ENCODE measurements at places on chromosomes 16 and 17. TPM values are rescaled to one million over a fixed set of nuclear protein-coding genes. Genes with fewer than 3 reads are reported as not detected.

The CDR2L gene
- total RNA-seq, result 83.8 TPM

DNA sequence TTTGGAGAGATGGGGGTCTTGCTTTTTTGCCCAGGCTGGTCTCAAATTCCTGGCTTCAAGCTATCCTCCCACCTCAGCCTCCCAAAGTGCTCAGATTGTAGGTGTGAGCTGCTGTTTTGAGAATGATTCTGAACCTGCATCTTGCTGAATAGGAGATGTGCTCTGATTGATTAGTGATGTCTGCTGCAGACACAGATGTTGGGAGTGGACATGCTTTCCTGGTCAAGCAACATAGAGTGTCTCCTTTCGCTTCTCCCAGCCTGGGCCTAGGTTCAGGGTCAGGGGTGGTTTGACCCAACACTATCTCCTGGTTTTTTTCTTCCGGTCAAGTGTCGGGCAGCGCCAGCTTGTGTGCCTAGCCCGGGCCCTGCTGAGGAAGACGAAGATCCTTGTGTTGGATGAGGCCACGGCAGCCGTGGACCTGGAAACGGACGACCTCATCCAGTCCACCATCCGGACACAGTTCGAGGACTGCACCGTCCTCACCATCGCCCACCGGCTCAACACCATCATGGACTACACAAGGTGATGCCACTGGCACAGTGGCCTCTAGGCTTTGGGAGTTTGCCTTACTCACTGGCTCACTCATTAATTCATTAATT, 85.2 kb downstream of the ABCC6 start:
- no peak for DNase-seq

DNA sequence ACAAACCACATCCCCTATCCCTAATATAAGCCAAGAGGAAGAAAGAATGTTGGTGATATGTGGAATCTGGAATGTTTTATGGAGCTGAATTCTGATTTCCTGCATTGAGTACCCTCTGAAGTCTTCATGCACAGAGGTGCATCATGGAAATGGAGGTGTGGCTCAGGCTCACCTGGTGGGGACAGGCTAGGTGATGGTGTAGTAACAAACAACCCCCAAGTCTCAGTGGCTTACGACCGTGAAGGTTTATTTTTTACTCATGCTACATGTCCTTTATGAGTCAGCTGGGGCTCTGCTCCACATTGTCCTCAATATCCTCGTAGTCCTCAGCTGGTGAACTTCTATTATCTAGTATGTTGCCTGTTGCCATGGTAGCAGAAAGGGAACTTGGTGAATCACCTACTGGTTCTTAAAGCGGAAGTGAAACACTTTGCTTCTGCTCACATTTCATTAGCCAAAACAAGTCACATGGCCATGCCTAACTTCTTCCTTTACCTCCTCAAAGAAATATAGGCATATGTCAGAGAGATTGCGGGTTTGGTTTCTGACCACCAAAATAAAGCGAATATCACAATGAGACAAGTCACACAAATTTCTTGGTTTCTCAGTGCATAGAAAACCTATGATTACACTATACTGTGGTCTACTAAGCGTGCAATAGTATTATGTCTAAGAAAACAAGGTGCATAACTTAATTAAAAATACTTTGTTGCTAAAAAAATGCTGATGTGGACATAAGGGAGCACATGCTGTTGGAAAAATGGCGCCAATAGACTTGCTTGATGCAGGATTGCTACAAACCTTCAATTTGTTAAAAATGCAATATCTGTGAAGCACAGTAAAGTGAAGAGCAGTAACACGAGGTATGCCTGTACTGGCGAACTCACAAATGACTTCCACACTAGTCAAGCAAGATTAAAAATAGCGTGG, at the start of gene PMFBP1:
Gene PMFBP1, minus strand, starts transcription at position 51 of the 930 bp plus-strand sequence. CDS start 947 bp downstream, outside the sequence.
- peak; percentile 69 for DNase-seq

DNA sequence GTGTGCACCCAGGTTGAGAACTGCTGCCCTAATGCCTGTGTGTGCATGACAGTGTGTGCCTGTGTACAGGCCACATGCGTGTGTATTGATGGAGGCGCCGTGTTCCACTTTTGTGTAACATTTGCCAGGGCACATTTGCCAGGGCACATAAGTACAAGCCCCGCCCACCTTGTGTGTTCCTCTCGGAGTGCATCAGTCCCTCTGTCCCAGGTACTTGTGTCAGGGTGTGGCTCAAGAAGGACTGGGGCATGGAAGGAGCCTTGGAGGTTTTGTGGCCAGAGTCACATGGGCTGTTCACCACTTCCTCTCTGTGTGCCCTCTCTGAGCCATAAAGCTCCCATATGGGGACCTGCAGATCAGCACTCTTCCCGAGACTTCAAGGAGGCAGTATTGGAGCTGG, 73.9 kb downstream of the MRM1 start:
- no peak for DNase-seq

DNA sequence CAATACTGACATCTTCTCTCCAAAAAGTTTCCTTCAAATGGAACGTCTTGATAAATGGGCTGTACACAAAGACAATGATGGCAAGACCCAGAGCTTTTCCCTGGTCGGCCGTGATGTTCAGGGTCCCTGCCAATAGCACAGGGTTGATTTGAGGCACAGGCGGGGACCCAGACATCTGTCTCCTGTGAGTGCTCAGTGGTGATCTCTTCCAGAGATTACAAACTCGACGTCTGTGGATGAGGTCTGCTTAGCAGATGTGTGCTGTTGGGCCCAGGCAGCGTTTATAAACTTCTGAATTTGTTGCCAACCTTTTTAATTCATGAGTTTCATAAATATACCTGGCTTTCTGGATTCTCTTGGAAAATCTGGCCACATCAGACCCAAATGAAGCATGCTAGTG, 14.9 kb downstream of the CPPED1 start:
- DNase-seq, result no peak

GRCh38 chr17:27879987-27880608, 13.1 kb downstream of the LYRM9 start:
- DNase-seq, result peak; percentile 72

- DNase-seq, result no peak
Observed at GRCh38 chr17:77531641-77532040, 390.9 kb downstream of the SEC14L1 start.

- DNase-seq, result no peak
Observed at GRCh38 chr16:49078104-49078503, 203.5 kb downstream of the CBLN1 start.

DNA sequence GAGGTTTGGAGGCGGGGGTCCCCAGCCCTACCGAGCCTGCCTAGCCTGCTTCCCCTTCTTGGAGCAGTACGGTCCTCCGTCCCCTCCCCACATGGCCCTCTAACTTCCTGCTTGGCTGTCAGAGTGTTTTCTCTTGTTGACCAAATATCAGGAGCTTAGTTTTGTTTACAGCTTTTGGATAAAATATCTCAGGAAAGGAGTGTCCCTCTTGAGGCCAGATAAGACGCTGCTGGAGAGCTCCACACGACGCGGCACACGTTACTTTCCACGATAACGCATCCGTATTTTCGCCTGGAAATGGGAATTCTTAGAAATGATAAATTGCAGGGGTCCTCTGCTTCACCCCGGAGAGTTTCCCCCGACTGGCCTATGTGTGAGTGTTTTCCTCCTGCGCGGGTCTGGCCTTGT, 182.9 kb downstream of the MAF start:
- DNase-seq, result no peak

GRCh38 chr17:17041018-17041521, 1.2 kb upstream of the MPRIP start:
- no peak for DNase-seq

GRCh38 chr17:76036497-76037261, 9.6 kb upstream of the EVPL start:
- peak; percentile 66 for DNase-seq

The KRTAP3-1 gene
- not detected for total RNA-seq

- no peak for DNase-seq
Observed at GRCh38 chr17:58338841-58339754, 10.5 kb upstream of the TSPOAP1 start.

The AANAT gene
- not detected for total RNA-seq

GRCh38 chr17:72862276-72862999, 230.1 kb downstream of the SLC39A11 start:
- no peak for DNase-seq

DNA sequence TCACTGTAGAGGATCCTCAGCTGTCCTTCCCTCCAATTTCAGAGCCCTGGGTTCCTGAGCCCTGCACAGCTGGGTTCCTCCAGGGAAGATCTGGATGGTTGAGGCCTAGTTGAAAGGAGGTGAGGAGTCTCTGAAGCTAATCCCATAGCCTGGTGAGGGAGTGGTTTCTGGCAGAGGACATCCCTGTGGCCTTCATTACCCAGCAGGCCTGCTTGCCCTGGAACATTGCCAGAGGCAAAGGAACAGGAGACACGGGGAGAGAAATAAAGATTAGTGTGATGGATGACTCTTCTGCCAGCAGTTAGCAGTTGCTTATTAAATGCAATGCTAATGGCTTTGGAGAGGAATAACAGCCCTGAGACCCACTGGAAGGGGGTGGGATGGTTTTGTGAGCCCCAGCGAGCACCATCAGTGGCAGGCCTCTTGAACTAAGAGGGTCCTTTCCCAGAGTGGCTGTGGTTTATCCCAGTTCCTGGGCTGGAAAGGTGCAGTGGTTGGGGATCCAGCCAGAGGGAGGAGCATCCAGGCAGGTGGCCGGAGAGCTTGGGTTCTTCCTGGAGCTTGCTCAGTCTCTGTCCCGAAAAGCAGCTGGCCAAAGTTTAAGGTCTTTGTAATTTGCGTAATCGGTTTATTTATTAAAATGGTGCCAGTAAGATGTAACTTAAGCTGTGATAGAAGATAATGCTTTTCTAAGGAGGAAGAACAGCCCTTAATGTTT, 209.7 kb downstream of the CCDC182 start:
- DNase-seq, result peak; percentile 60

DNA sequence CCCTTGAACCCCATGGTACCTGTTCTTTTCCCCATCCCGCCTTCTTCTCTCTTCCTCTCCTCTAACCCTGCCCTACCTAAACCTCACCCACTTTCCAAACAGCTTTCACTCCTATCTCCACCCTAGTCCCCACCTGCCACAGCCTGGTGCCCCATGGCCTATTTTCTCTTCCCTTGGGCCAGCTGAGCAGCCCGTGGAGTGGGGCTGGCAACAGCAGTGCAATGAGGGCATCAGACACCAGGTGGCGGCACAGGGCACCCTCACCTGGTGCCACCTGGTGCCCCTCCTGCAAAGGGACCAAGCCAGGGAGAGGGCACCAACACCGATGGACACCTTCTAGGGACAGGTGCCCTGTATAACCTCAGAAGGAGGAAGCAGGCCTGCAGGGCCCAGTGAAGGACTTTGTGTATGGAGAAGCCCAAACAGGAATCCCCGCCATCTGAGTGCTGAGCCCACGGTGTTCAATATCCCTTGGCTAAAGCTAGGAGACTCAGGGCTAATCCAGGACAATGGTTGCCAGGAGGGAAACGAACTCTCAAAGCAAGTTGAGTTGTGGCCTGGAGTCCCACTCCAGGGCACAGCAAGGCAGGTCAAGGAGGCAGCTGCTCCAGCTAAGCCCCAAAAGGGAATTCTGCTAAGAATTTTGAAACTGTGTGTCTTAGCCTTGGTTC, 4.0 kb upstream of the ABCC3 start:
- DNase-seq, result peak; percentile 80

The SLC25A10 gene
- total RNA-seq, result 34.1 TPM

- DNase-seq, result no peak
Observed at GRCh38 chr16:65757064-65757463, 609.4 kb upstream of the CDH5 start.

GRCh38 chr17:82930043-82930923, 90.5 kb upstream of the ZNF750 start:
- no peak for DNase-seq

- no peak for DNase-seq
Observed at GRCh38 chr17:69729944-69730343, 315.4 kb downstream of the MAP2K6 start.

DNA sequence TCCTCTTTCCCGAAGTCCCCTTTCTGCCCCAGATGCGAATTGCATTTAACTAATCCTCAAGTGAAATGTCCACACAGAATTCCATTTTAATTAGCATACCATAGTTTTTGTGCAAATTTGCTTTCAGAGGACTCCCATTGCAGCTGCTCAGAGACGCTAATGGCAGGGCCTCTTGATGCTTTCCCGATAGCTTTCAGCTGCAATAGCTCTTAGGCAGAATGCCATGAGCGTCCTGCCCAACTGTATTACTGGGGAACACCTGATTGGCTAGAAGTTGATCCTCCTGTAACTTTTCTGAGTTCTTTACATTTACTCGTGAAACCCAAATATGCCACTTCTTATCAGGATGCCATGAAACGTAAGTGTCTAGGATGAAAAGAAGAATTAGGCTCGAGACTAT, 203.0 kb downstream of the UTP18 start:
- no peak for DNase-seq

DNA sequence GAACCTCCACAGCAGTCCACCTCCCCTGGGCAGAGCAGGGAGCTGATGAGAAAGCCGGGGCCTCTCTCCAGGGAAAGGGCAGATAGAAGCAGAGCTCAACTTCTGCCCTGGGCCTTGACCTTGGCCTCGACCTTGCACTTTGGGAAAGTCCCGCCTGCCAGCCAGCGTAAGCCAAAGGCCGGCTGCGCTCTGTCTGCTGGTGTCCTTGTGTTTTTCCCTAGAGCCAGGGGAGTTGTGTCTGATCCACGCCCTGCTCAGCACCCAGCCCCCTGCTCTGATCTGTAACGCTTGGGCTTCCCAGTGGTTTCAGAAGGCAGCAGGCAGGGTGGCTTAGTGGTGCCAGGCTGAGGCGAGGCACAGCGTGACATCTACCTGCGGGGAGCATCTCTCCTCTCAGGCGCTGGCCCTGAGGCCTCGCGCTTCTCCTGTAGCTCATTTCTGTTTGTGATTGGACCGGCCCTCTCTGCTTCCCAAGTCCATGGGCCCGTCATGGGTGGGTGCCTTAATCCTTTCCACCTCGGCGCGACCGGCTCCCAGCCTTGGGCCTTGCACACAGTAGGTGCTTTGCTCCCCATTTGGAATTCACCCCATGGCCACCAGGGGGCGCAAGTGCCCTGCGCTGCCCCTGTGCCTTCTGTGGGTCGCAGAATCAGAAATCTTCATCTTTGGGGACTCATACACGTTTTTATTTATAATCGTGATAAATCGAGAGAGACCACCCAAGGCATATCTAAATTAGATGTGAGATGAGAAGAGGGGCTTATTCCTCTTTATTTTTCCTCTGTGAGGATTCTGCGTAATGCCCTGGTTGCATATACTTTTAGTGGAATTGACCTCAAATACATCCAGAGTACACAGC, 24.2 kb downstream of the SGSH start:
- no peak for DNase-seq

The AURKB gene
- 1.9 TPM for total RNA-seq

GRCh38 chr16:67888331-67888730, 3.6 kb downstream of the NRN1L start:
- no peak for DNase-seq

DNA sequence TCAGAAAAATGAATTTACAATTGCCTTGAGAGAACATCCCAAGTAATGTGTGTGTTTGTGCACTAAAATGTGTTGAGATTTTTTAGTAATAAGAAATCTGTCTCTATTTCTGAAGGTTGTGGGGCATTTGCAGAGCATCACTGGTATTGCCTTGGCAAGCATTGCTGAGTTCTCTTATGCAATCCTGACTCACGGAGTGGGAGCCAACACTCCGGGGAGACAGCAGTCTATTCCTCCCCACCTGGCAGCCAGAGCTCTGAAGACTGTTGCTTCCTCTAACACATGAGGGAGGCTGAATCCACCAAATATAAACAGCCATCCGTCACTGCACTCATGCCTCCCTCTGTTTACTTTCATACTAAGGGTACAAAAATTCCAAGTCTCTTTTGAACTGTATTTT, 10.6 kb downstream of the CNTD1 start:
- no peak for DNase-seq
